ENCODE measurements at places on chromosomes 11 and 22.

DNA sequence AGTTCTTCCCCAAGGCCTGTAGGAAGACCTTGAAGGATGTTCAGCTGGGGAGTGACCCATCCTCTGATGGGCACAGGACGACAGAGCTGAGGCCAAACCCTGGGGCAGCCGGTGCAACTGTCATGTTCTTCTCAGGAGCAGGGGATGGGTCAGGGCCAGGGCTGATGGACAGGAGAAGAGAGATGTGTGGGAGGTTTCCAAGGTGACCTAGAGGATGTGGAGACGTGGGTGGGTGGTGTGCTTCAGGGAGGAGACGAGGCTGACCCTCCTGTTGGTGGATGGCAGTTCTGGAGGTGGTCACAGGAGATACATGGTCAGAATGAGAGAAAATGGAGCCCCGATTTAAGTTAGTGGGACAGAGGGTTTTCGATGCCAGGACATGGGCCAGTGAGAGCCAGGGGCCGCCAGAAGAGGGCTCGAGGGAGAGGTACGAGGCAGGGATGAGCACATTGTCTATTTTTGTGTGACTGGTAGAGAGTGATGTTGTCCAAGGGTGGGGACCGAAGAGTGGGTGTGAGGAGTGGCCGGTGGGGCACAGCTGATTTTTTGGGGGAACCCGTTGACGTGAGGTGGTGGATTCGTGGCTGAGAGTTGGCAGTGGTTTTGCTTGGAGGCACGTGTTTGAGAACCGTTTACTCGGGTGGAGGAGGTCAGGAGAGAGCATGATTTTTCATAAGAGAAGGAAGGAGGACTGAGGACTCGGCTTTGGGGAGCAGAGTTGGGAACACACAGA is 14.6 kb downstream of the TBC1D22A start:
- no peak for DNase-seq

DNA sequence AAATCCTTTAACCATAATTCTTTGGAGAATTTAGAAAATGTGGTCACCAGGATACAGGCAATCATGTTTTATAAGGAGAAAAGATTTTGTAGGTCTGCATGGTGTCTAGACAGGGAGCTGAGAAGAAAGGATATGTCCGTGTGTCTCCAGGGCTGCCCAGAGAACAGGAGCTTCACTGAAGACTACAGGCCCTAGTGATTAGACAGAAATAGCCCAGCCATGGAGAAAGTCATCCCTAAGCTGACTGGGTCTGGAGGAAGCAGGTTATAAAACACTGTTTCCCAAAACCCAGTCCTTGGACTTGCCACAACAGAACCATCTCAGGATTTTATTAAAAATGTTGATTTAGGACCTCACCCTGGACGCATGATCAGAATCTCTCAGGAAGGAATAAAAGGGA is 84.4 kb downstream of the GALNT18 start:
- no peak for DNase-seq

- DNase-seq: no peak
Observed at GRCh38 chr22:20459152-20459542, 21.5 kb upstream of the SCARF2 start.

DNA sequence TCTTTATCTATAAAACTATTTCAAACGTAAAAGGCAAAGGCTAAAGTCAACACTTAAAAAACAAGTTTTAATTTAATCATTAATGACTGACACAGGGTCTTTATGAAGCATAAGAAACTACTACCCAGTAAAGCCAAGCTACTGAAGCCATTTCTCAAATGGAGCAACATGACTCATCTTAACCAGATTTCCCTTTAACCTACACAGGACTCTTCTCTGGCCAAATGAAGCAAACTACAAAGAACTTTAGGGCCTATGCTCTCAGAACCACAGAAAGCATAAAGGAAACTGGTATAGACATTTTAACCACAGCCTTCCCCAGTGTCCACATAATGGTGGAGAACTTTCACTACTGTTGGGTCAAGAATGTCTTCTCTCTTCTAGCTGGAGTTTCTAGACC is 34.7 kb downstream of the ALG9 start:
- DNase-seq: no peak

GRCh38 chr22:24427500-24428164 is at the start of gene ADORA2A:
ADORA2A (plus strand) TSS chr22:24427599; CDS start chr22:24433405, 5,806 bp downstream.
- DNase-seq: no peak

- DNase-seq: no peak
Observed at GRCh38 chr11:113341388-113342165, 27.2 kb downstream of the TTC12 start.

- DNase-seq: no peak
Observed at GRCh38 chr11:120950880-120951279, 73.0 kb upstream of the TBCEL start.

DNA sequence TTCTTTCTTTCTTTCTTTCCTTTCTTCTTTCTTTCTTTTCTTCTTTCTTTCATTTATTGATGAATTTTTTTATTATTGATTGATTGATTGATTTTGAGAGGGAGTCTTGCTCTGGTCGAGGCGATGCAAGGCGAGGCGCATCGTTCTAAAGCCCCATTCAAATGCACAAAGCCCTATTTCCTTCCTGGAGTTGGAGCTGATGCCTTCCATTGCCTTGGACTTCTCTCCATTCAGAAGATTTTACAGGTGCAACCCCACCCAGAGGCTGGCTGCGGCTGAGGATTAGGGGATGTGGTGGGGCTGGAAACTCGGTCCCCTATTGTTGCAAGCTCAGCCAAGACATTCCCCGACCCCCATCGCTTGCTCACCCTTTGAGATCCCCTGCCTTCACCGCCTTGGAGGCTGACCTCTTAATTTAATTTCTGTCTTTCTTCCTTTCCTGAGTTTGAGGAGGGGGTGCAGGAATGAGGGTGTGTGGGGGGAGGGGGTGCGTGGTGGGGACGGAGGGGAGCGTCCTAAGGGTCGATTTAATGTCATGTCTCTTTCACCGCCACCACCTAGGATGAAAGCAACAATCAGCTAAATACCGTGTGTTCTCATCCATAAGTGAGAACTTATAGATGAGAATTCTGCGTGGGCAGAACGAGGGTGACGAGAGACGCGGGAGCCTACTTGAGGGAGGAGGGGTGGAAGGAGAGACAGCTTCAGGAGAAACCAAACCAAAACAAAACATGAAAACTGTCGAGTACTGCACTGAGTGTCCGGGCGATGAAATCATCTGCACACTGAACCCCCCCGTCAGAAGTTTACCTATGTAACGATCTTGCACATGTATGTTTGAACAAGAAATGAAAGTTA is 3913.9 kb upstream of the OR11H1 start:
- no peak for DNase-seq

DNA sequence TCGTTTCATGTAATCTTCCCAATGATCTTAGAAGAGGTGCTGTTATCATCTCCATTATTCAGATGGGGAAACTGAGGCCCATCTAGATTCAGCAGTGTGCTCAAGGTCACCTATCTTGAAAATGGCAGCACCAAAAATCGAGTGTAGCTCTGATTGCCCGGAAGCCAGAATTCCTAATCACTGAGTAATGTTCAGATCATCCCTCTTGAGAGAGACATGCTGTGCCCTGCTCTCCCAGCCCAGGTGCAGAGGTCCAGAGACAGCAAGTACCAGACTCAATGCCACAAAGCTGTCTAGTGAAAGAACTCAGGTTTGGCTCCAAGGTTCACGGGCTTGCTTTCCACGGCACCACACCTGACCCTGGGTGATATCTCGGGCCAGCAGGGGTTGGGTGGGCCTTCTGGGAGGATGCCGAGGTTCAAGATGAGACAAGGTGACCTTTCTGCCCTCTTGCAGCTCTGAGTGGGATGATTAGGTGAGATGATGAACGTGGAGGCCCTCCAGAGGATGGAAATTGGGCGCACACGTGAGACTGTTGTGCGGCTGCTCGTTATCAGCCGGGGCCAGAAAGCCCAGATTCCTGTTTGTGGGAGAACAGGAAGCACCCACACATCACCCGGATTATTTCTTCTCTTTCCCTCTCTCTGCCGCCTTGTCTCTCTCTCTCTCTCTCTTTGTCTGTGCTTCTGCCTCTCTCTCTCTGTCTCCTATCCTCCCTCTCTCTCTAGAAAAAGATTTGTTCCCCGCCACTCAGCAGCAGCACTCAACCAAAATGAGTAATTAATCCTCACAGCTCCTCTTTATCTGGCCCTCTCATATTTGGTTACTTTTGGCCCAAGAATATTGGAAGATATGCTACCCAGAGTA is 19.0 kb upstream of the RASD2 start:
- DNase-seq: no peak

DNA sequence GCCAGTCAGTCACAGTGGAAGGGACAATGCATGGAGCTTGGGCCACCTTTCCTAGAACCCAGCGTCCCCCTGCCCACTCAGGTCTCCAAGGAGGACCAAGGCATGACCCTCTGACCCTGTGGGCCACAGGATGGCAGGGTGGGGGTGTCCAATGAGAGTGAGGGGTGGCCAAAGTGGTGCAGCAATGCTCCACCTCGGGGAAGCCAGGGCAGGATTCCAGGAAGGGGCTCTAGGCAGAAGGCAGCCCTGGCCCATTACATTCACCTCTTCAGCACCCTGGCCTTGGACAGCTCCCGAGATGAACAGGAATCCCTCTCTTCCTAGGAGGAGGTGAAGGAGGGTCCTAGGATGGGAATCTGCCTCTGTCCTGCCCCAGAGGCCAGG is 597.5 kb downstream of the BRD1 start:
- no peak for DNase-seq

- DNase-seq: no peak
Observed at GRCh38 chr11:79397252-79397651, 43.6 kb downstream of the TENM4 start.

DNA sequence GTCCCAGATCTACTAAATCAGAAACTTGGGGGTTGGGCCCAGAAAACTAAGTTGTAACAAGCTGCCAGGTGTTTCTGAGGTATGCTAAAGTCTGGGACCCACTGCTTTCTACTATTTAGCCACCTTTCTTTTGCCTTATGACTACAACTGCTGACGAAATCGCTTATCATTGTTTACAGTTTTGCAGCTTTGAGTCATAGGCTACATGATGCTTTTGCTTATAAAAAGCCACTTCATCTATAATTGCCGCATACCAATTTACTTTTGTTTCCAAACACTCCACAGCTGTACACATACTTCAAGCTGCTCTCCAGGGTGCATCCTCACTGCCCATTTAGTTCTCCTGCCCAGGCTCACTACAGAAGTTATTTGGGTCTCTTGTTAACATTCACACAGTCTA is 144.7 kb downstream of the ENTHD1 start:
- no peak for DNase-seq

DNA sequence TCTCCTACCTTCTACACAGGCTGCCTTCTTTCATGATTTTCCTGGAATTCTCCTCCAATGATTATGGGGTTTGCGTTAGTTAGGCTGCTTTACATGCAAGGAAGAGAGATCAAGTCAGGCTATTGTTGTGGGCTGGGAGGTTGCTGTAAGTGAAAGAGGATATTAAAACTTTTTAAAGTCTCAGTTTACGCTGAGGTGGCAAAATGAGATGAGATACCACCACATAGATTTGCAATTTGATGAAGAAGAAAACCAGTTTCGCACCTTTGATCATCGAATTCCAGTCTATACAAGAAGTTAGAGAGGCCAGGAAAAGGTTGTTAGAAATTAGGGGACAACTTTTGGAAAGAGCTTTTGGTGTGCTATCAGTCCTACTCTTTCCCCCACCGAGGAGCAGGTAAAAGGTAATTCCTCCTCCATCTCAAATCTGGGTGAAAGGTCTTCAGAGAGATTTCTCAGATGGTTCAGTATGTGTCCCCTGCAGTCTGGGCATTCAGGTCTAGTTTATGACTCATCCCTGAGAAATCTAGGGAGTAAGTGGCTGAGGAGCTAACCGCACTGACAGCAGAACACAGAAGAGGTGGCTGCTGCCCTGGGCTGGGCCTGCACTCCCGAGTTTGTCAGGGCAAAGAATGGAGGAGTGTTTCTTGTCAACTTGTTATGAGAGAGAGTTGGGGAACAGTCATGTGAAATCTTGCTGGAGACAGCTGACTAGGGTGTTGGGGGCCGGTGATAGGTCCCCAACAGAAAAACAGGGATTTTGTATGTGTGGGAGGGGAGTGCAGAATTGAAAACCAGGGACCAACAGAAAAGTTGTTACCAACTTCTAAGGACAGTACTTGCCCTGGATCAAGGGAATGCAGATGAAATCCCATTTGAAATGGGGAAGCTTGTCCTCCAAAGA is 34.7 kb downstream of the CCDC83 start:
- no peak for DNase-seq

DNA sequence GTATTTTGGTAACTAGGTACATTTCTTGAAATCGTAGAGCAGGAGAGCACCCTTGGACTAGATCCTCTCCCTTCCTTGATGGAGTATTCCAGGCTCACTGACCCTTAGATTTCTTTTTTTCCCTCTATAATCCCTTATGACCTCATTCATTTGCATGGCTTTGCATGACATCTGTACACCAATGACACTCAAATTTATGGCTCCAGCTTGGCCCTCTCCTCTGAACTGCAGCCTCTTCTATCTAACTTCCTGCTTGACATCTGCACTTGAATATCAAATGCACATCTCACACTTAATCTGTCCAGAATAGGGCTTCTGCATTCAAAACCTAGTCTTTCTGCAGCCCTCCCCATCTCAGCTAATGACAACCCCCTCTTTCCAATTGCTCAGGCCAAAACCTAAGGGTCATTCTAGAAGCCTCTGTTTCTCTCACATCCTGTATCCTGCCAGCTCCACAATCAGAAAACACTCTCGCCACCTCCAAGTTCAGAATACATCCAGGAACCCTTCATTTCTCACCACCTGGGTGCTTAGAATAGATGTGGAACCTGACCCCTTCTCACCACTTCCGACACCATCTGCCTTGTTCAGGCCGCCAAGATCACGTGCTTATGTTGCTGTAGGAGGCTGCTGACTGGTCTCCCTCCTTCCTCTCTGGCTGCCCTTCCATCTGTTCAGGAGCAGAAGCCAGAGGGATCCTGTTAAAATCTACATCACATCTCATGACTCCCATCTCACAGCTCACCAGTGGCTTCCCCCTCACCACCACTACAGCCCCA is 138.9 kb upstream of the MTNR1B start:
- no peak for DNase-seq

DNA sequence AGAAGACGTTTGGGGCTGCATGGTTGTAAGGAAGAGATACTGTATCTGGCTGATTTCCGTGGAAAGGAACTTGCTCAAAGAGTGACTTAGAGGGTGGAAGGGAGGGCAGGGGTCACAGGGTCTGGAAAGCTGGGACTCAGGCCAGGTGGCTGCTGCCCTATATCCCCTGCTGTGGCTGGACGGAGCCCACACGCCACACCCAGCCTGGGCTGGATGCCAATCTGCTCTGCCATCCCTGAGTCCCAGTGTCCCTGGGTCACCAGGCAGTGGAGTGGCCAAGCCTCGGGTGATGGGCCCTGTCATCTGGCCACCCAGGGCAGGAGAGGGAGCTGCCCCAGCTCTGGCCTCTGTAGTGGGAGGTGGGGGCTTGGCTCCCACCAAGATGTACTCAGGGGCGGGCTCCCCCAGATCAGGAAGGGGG is 26.5 kb upstream of the KRTAP5-7 start:
- DNase-seq: no peak

- no peak for DNase-seq
Observed at GRCh38 chr11:15568440-15568839, 453.7 kb downstream of the INSC start.

DNA sequence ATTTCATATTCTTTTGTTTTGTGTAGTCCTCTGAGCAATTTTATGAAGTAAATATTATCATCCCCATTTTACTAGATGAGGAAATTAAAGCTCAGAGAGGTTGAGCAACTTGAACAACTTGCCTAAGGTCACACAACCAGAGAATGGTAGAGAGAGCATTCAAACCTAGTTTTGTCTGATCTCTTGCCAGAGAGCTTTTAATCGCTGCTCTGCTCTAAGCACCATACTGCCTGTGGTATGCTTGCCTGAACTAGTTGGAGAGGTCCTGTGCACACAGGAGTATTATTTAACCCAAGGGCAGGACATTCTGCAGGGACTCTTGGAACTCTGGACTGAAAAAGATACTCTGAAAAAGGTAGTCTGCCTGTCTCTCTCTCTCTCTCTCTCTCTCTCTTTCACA is 38.5 kb downstream of the TRAF6 start:
- no peak for DNase-seq

GRCh38 chr11:95682552-95682951 is 107.0 kb downstream of the FAM76B start:
- no peak for DNase-seq

Data from forelimb muscle (tissue), 1 donor.